Parietal lobe (tissue), 2 donors: ENCODE measurements at places on chromosomes 4 and X. TPM values are rescaled to one million over a fixed set of nuclear protein-coding genes. Genes with fewer than 3 reads are reported as not detected.

Gene CCNB3
- total RNA-seq = 0.31 TPM

Gene PF4V1
- not detected for total RNA-seq

Gene ARHGAP4
- 6.9 TPM for total RNA-seq

Gene ADH1A
- total RNA-seq = not detected

Gene KIAA1210
- total RNA-seq = not detected
